ENCODE measurements at places on chromosomes 6 and 20.
A peak's percentile ranks its signal among the peaks of the same experiment; 100 is the strongest.

DNA sequence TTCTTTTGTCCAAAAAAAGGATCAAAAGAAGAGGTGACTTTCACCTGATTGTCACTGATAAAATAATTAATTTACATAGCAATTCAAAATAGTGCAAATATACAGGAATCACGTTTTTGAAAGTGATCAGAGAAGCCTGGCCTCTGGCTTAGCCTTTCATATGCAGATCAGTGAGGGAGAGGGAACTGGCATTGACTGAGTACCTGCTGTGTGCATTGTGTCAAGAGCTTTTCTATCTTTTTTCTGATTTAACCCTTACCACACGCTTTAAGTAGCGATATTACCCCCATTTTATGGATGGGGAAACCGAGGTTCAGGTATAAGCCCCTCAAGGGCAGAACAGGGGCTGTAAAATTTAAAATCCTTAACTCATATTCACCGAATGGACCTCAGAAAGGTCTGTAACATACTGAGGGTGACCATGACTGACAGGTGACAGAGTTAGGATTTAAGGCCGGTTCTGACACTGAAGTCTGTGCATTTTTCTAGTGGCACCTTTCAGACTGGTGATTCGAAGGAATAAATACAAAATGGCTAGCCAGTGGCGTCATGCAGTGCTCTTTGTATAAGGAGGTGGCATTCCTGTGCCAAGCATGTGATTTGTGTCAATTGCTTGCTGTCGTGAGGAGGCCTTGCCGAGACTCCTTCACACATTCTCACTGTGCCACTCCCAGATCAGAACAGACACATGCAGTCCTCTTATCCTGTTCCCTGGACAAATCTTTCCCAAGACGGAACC, 310.2 kb downstream of the TSHZ2 start:
- no peak for DNase-seq

- DNase-seq, result no peak
These were observed 67.2 kb downstream of the PLCB4 start for GRCh38 chr20:9136114-9136513.

DNA sequence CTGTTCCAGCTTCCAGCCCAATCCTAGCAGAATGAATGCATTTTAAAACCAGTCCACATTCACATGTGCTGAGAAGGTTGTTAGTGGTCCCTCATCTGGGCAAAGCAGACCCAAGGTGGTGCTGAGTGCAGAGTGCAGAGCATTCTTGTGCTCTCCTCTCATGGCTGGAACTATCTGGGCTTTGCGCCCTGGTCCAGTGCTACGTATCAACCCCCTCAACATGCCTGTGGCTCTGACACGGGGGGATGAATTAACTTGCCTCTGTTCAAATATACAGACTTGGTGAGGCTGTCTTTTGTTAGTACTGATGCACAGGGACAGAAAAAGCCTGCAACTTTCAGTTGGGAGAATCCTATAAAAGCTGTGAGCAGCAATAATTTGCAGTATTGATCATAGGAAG, 42.5 kb downstream of the PANK2 start:
- no peak for DNase-seq

- DNase-seq, result no peak
These were observed 303 bp downstream of the ILRUN start for GRCh38 chr6:34696189-34696738.

GRCh38 chr6:90859612-90860011, 272.7 kb upstream of the MAP3K7 start:
- no peak for DNase-seq

GRCh38 chr6:118679327-118679901, 28.0 kb upstream of the CEP85L start:
- DNase-seq, result no peak

GRCh38 chr6:47047479-47048407, 5.6 kb upstream of the ADGRF1 start:
- peak; percentile 32 for DNase-seq

DNA sequence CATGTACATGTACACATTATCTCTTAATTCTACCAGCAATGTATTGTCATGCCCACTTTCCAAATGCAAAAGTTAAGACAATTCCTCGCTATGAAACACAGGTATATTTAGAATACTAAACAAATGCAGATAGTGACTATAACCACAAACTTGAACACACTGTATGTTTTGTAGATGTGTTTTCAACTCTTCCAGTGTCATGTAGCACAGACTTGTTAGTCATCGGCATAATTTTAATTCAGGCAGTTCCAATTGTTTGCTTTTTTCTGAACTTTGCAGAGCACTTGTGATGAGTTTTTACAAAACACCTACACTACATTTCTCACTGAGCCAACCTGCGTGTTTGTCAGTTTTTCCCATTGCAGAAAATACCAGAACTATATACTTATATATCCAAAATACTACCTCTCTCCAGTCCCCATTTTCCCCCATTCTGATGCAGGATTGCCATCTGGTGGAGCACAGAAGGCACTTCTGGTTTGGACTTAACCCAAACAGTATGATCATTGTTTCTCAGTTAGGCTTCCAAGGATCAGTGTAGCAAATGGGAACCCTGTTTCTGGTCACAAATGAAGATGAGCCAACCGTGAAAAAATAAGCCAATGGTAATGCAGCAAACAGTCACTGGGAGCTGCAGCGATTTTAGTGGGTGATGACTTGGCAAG, 143.4 kb downstream of the ADGRB3 start:
- no peak for DNase-seq

GRCh38 chr6:105894556-105894955, 191.6 kb upstream of the PRDM1 start:
- no peak for DNase-seq

DNA sequence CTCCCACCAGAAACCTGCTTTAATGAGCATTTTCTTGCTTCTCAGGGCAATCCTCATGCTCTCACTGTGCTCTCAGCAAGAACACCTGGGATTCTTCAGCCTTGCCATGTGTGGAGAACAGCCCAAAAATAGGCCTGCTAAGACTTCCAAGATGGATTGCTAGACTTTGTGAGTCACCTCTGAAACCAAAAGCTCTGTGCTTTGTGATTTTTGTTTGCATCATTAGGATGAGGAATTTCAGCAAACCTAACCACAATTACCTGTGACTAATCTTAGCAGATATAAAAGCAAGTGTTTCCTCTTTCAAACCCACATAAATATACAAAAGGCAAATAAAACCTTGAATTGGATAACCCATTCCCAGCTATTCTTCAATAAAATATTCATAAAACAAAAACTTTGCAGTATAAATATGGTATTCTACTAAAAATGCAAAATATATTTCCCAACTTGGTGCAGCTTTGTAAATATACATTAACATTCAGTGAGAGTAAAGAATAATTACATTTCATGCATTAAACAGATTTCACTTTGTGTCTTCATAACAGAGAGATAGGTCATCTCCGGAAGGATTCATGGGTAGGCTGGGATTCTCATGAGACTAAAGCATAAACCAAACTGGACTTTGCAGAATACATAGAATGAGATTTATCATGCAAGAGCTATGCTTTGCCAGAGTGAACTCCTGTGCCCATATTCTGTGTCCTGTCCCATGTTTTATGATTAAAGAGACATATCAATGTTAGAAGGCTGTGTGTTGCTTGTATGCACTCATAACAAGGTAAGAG, 33.5 kb downstream of the TPBG start:
- peak; percentile 25 for DNase-seq

DNA sequence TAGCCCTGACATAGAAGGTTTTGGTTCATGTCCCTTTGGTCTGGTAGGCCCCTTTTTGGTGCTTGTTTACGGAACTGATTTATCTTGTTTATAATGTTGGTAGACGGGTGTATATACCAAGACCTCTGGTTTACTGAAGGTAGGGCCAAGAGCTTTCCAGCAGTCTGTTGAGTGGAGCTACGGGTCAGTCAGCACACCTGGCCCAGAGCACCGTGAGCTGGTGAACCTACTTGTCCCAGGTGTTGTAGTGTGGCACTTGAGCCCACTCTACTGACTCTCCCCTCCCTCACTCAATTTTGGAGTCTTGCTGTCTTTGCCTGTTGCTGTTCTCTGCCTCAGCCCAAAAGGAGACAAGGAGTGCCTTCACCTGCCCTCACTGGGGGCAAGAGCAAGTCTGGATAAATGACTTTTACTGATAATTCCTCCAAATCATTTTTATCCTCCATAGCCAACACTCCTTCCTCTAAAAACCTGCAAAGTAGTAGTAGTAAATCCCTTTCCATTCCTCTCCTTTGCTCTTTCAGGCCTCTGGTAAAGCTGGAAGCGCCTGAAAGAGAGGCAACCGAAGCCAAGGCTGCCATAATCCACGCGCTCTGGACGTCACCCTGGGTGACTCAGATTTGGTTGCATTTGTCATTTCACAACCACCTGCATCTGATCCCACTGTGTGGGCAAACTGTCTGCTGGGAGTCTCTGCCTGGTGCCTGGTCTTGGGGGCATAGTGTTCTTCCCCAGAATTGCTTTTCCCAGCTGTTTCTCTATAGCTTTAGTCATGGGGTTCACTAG, 22.2 kb downstream of the RREB1 start:
- no peak for DNase-seq

DNA sequence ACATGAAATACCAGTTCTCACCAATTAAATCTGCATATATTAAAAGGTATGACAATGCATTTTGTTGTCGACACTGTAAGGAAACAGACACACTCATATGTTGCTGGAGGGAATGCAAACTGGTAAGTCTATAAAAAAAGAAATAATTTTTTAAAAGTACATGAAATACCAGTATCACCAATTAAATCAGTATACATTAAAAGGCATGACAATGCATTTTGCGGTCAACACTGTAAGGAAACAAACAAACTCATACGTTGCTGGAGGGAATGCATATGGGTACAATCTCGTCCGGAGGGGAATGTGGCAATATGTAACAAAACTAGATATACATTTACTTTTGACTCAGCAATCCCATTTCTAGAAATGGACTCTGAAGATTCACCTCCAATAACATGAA, 6.5 kb downstream of the ZNF322 start:
- DNase-seq, result no peak

- DNase-seq, result no peak
These were observed 46.2 kb downstream of the NOX3 start for GRCh38 chr6:155409391-155409790.

- DNase-seq, result no peak
These were observed 98.6 kb downstream of the KCNQ5 start for GRCh38 chr6:72720464-72720863.

DNA sequence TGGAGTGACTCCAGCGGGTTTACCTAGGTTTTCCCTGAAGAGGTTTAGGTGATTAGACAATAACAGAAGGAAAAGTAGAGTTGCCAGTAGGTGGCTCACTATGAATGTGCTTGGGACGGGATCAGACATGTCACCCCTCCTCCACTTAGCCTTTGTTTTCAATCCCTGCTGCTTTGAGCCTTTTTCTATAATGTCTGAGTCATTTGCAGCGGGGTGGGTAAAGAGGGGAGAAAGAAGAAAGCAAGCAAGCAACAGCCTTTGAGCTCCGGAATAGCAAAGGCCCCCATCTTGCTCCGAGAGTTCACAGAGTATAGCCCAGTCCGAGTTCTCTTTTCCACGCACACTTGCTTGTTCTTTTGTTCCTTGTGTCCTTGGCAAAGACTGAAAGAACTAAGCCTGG, 129.1 kb downstream of the PACRG start:
- peak; percentile 63 for DNase-seq

DNA sequence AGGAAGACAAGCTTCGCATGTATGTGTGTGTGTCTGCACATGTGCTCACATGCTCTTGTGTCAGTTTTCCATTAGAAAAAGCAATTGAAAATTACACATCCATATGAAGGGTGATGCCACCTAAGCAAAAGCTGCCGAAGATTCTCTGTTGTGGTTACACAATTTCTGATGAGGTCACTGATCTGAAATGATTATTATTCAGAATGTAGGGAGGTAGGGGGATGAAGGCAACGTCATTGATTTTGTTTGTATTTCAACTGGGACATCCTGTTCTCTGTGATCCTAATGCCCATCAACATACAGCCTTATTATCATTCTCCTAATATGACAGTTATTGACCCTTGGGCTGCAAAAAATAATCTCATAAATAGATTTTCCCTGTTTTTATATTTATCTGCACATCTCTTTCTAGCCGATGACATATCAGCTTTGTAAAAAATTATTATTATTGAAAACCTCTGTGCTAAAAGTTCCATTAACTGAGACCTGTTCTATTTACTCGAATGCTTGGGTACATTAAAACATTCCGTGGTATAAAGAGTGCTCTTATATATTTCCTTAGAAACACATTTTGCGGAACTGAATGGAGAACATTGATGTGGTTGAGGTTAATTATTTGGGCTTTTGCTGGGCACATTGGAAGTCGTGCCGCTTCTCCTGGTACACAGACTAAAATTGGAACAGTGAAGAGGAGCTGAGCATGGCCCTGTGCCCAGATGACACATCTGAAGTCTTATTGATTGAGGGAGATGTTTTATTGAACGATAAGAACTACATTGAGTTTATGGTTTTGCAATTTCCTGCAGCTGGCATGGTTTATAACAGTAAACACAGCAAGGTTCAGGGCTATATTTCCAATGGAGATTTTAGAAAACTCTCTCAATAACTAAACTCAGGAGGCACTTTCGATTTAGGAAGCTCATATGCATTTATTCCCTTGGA, 51.3 kb downstream of the ZNF831 start:
- DNase-seq, result no peak

- no peak for DNase-seq
These were observed 327.0 kb downstream of the BMP2 start for GRCh38 chr20:7094438-7094997.

- DNase-seq, result no peak
These were observed 113.3 kb downstream of the TMEM242 start for GRCh38 chr6:157209865-157210530.

DNA sequence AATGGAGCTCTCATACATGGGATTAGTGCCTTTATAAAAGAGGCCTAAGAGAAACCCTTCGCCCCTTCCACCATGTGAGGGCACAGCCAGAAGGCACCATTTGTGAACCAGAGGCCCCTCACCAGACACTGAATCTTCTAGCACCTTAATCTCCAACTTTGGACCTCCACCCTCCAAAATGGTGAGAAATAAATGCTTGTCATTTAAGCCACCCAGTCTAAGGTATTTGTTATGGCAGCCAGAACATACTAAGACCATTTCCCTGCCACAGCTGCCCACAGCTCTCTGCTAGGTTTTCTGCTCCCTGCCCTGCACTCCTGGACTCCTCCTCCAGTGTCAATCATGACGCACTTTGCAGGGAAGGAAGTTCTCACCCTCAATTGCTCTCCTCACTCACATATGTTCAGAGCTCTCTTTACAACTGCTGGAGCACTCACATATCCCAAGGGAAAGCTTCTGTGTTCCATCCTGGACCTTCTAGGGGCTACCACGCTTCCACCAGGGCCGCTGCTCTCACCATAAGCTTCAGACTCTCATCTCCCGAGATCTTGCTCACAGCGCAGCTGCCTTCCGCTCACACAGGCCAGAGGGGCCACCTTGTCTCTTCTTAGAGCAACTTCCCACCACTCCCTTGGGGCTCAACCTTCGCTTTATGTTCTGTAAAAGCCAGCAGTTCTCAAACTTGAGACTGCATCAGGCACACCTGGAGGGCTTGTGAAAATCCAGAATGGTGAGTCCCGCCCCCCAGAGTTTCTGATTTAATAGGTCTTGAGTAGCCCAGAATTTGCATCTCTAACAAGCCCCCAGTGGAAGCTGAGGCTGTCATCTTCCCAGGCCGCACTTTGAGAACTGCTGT, 1.6 kb upstream of the LY86 start:
- no peak for DNase-seq

All from amniotic stem cell (primary cell).